Activated CD4-positive, alpha-beta T cell treated with anti-CD3 and anti-CD28 coated beads for 24 hours (primary cell): ENCODE measurements at places on chromosomes 2 and 18.

DNA sequence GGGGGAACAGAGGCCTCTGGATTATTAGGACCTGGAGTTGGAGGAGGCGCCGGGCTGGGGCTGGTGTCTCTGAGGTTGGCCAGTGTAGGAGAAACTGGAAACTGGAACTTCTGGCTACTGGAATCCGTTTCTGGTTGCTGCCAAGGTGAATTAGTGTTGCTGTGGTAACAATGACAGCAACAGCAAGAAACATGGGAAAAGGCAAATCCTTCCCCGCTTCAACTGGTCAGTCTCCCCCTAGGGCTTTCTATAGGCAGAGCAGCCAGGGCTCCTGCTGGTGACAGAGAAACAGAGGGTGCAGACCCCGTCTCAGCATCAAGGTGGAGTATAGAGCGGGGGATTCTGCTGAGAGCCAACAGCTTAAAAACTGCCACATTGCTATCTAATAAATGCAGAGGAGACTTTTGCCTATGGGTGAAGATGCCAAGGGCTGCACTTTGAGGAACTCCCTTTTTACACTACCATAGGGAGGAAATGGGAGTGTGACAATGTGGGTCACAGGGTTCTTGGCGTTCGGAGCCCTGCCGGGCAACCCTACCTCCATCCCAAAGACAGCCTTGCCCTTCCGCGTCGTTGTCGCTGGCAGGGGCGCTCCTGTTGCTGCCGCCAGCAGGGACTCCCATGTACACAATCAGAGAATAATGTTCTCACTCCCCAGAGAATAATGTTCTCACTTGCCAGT, 81.4 kb upstream of the CABLES1 start:
- no peak for DNase-seq

- no peak for DNase-seq
Observed at GRCh38 chr2:132816234-132816633, 146.2 kb upstream of the LYPD1 start.

DNA sequence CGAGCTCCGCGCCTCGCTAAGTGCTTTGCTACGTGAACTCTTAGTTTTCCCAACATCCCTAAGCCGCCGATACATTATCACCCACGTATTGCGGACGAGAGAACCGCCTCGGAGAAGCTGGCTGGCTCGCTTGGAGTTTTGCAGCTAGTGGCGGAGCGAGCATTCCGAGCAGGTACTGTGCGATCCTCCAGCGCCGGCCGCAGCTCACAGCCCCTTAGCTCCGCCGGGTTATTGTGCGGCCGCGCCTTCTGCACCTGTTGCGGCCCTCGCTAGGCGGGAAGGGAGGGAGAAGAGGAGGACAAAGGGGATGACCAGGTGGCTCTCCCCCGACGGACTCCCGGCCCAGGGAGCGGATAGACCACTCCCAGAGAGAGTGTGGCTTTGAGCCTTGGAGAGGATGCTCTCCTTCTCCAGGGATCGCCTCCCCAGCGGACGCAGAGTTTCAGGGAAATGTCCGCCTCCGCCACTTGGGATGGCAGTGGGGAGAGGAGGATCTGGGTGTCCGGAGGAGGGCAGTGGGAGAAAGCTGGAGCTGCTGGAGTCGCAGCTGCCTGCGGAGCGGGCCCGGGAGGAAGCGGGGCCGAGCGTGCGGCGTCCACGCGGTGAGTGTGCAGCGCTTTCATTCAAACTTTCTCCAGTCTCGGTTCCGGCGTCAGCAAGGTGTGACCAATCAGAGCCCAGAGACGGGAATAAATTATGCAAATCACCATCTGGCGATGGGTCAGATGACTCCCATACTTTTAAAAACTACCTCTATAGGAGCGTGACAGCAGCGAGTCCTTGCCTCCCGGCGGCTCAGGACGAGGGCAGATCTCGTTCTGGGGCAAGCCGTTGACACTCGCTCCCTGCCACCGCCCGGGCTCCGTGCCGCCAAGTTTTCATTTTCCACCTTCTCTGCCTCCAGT, at the start of gene LIPG:
LIPG (plus strand) TSS at position 769 of the 905 bp plus-strand sequence. CDS start 252 bp downstream, outside the sequence.
- no peak for DNase-seq

DNA sequence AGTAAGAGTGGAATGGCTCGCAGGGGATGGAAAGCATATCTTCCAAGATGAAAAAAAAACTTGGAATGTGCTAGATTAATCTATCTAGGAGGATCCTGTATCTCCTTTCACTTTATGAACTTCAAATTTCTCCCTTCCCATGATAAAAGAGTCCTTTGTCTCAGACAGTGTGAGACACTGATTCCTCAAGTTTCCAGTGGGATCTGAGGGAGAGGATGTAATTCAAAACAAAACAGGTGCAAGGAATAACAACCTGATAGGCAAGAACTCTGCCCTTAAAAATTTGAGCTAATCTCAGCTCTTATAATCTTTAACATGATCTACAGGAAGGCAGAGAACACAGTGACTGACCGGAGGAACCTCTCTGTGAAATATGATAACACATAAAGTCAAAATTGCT, 162.0 kb upstream of the ZFP36L2 start:
- DNase-seq, result no peak
